ENCODE measurements at places on chromosomes 2 and 18. TPM values are rescaled to one million over a fixed set of nuclear protein-coding genes. Genes with fewer than 3 reads are reported as not detected.

Gene TEX44
- not detected for polyA plus RNA-seq

Gene TXNDC2
- 0.10 TPM for polyA plus RNA-seq

Gene ANKRD30BL
- 0.03 TPM for polyA plus RNA-seq

Gene EVX2
- not detected for polyA plus RNA-seq

Gene COQ10B
- polyA plus RNA-seq, result 22.2 TPM

Gene ADRA2B
- polyA plus RNA-seq, result not detected

Gene LBX2
- polyA plus RNA-seq, result 2.3 TPM

Gene SERPINB11
- polyA plus RNA-seq, result not detected

Gene MARCHF4
- polyA plus RNA-seq, result 0.82 TPM

Gene CCT4
- polyA plus RNA-seq, result 115 TPM

Gene FSIP2
- 0.07 TPM for polyA plus RNA-seq

Gene PPIL3
- polyA plus RNA-seq, result 62.8 TPM

Gene SALL3
- polyA plus RNA-seq, result not detected

Gene ZNF385B
- polyA plus RNA-seq, result not detected

Gene KIAA2012
- not detected for polyA plus RNA-seq

Gene SPATA3
- not detected for polyA plus RNA-seq

Gene SLC23A3
- 11.1 TPM for polyA plus RNA-seq

Gene REG3G
- polyA plus RNA-seq, result 11.9 TPM

Gene MYO3B
- polyA plus RNA-seq, result not detected

Gene G6PC2
- polyA plus RNA-seq, result not detected

Gene IL1RL1
- polyA plus RNA-seq, result 14.6 TPM

Gene OSBPL1A
- 34.4 TPM for polyA plus RNA-seq

Gene ATP8B1
- 25.5 TPM for polyA plus RNA-seq

Gene CD8B2
- polyA plus RNA-seq, result 1.9 TPM

Gene ITGB6
- 3.9 TPM for polyA plus RNA-seq

Gene HAAO
- polyA plus RNA-seq, result 62.0 TPM

Gene MAP3K19
- polyA plus RNA-seq, result not detected

Gene EMILIN2
- 1.8 TPM for polyA plus RNA-seq

Gene GPATCH11
- 6.0 TPM for polyA plus RNA-seq

Gene POTEI
- polyA plus RNA-seq, result not detected

Gene CCDC138
- 3.3 TPM for polyA plus RNA-seq

Gene KIAA1328
- 1.8 TPM for polyA plus RNA-seq

Gene CD8A
- 1.8 TPM for polyA plus RNA-seq

Gene CRACDL
- 4.6 TPM for polyA plus RNA-seq

Gene ALK
- not detected for polyA plus RNA-seq

Gene KCNK3
- polyA plus RNA-seq, result 0.27 TPM

Gene POMC
- polyA plus RNA-seq, result 3.7 TPM

Gene PARD3B
- polyA plus RNA-seq, result 2.8 TPM

Gene DYTN
- not detected for polyA plus RNA-seq

Gene CCDC178
- polyA plus RNA-seq, result 0.45 TPM

Gene TACR1
- not detected for polyA plus RNA-seq

Gene TFPI
- polyA plus RNA-seq, result 36.2 TPM

Gene CYBRD1
- polyA plus RNA-seq, result 305 TPM

Gene LIMS4
- polyA plus RNA-seq, result 2.7 TPM

Gene CYP27A1
- 83.0 TPM for polyA plus RNA-seq

Gene LYG1
- polyA plus RNA-seq, result 14.3 TPM

Gene MDH1B
- not detected for polyA plus RNA-seq

Gene NLRC4
- polyA plus RNA-seq, result 1.0 TPM

Gene ALPI
- 37.7 TPM for polyA plus RNA-seq

Gene PSMA8
- not detected for polyA plus RNA-seq

Gene ARHGEF4
- 0.22 TPM for polyA plus RNA-seq

Gene CHRNG
- polyA plus RNA-seq, result not detected

Gene SP140
- polyA plus RNA-seq, result 3.0 TPM

Gene NOSTRIN
- polyA plus RNA-seq, result 43.8 TPM
